Forelimb muscle (tissue), 1 donor: ENCODE measurements at places on chromosomes 12 and 14. TPM values are rescaled to one million over a fixed set of nuclear protein-coding genes. Genes with fewer than 3 reads are reported as not detected.

TOMM20L gene
- polyA plus RNA-seq, result 0.43 TPM

SERPINA5 gene
- not detected for polyA plus RNA-seq

LPAR5 gene
- polyA plus RNA-seq, result 1.1 TPM

GALNT16 gene
- 24.1 TPM for polyA plus RNA-seq

IFI27 gene
- polyA plus RNA-seq, result 2.4 TPM

SOX5 gene
- 1.5 TPM for polyA plus RNA-seq

LRRC10 gene
- 0.05 TPM for polyA plus RNA-seq

OTX2 gene
- not detected for polyA plus RNA-seq

- DNase-seq, result no peak
Measured at GRCh38 chr12:64127811-64128210, 94.3 kb downstream of the KICS2 start.

GRCh38 chr14:56501909-56502530 lies 77.6 kb upstream of the TMEM260 start:
- no peak for DNase-seq

- DNase-seq, result no peak
Measured at GRCh38 chr14:55693904-55694303, 113.9 kb downstream of the KTN1 start.

GRCh38 chr12:96313606-96314005 lies 86.6 kb downstream of the CDK17 start:
- DNase-seq, result no peak

- no peak for DNase-seq
Measured at GRCh38 chr12:128259556-128260070, 7.4 kb upstream of the TMEM132C start.

GRCh38 chr12:66066137-66066928 lies 64.2 kb downstream of the LLPH start:
- no peak for DNase-seq

GRCh38 chr14:54554401-54554800 lies 12.5 kb upstream of the SAMD4A start:
- DNase-seq, result no peak

- DNase-seq, result no peak
Measured at GRCh38 chr12:65125975-65126374, 4.9 kb upstream of the WIF1 start.

GRCh38 chr12:25677232-25677937 lies 124.3 kb upstream of the LMNTD1 start:
- no peak for DNase-seq

DNA sequence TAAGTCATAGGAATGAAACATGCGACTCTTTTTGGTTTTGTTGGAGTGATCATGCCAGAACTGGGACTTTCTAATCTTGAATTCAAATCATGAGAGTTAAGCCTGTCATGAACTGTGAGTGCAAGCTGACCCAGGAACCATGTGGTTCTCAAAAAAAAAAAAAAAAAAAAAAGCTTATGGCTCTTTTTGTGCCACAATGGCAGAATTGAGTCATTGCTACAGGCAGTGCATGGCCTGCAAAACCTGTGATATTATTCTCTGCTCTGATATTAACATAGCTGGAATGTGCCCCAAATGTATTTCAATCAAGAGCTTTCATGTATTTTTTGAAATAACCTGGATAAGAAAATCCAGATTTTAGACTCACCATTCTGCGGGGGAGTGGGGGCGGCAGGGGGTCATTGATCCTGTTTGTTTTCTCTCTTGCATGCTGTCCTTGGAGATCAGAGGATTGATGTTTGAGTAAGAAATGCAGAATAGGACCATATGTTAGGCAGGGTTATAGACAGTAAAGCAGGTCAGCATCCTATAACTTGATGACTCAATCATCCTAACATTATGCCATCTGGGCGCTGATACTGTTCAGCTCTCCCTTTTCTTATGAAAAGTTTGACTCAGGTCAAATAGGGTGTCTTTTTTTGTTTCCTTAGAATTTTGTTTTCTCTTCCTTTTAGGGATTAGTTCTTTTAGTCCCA lies 797.4 kb downstream of the DIO2 start:
- no peak for DNase-seq

GRCh38 chr12:60195483-60195882 lies 599.7 kb downstream of the SLC16A7 start:
- no peak for DNase-seq

GRCh38 chr12:45928309-45928708 lies 62.1 kb downstream of the SCAF11 start:
- no peak for DNase-seq

DNA sequence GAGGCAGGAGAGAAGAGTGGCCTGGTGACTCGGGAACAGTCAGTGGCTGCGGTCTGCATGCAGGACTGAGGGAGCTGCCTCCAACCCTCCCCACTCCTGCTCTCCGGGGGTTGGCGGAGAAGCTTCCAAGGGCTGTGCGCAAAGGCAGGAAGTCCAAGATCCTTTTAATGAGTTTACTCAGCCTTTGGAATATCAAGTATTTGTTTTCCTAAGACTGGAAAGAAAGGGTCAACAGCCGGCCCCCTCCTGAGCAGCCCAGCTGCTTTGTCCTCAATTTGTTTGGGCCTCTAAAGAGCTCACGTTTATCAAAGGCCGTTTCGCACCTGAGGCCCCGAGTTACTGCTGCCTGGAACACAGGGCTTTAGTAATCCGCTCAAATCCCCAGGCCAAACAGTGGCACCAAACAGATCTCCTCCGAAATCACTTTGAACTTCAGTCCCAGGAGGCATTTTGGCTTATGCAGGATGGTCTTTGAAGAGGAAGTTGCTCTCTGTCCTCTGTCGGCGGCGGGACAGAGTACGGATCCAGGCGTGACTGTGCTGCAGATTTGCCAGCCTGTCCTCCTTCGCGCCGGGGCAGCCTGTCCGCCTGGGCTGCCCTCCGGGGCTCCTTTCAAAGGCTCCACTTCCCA lies 117.2 kb upstream of the FZD10 start:
- no peak for DNase-seq

GRCh38 chr12:37565112-37565511 lies 751.5 kb upstream of the ALG10B start:
- no peak for DNase-seq

DNA sequence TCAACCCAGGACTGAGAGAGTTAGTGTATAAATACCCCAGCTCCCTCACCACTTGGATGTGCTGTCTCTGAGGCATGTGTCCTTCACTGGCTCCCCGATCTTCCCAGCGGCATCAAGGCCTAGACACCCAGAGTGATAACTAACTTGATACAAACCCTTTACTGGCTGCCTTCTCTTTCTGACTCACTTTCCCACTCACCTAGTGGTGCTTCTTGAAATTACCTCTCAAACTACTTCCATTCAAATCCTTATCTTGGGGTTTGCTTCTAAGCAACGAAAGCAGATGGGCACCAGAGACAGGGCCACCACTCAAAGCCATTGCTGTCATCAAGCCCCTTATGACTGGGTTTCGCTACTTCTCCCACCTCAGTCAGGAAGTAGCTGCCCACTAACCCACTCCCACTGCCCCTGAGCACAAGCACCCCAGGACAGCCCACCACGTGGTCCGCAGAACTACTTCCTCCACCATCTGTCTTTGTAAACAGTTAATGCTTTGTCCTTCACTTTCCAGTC lies 17.2 kb downstream of the ZFP36L1 start:
- no peak for DNase-seq

DNA sequence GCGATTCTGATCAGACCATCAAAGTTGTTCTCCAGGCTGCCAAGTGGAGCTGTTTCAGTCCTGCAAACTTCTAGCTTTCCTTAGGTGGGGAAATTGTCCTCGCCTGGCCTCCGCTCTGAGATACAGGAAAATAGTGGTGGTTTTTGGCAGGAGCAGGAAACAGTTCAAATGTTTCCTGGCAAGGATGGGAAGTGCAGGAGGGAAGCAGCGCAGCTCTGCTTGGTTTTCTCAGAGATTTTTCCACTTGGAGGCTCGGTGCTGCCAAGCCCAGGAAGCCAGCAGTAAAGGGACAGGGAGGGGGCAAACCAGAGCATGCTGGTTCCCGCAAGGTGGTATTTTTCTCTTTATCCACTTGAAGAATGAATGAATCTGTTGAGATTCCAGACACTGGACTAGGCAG lies 17.0 kb downstream of the TMEM63C start:
- DNase-seq, result no peak

DNA sequence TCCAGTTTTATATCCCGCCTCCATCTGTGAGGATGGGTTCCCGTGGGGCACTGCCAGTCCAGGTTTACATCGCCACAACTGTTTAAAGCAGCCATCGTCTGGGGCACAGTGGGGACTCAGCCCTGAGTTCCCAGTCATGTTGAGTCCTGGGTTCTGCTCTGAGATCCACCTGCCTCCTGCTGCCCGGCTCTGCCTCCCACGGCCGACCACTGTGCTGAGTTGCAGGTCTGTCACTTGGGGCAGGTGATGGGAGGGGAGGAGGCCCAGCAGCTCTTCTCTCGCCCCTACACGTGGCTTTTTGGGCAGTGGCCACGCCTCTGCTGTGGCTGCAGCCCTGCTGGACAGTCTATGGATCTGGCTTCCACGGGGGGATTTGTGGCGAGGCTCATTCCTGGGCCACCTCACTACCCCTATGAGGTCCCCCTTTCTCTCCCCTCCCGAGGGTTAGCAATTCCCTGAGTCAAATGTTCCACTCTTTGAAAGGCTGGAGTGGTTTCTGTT lies 143.0 kb downstream of the ADGRD1 start:
- DNase-seq, result no peak

GRCh38 chr12:110116623-110117022 lies 7.5 kb upstream of the IFT81 start:
- no peak for DNase-seq

DNA sequence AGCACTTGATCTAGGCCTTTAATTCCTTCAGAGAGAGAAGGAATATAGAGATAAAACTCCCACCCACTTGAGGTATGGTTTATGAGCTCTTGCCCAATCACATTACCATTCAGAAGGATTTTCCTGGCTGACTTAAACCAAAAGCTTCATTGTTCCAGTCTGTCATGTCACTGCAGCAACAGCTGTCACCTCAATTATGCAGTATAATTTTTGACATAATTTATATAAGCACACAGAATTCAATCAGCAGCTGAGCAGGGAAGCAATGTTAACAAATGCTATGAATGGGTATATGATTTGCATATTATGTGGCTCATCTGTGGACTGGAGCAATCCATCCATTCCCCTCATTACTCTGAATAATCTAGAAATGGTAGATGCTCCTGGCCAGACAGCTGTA lies 40.3 kb downstream of the CBX5 start:
- DNase-seq, result no peak

DNA sequence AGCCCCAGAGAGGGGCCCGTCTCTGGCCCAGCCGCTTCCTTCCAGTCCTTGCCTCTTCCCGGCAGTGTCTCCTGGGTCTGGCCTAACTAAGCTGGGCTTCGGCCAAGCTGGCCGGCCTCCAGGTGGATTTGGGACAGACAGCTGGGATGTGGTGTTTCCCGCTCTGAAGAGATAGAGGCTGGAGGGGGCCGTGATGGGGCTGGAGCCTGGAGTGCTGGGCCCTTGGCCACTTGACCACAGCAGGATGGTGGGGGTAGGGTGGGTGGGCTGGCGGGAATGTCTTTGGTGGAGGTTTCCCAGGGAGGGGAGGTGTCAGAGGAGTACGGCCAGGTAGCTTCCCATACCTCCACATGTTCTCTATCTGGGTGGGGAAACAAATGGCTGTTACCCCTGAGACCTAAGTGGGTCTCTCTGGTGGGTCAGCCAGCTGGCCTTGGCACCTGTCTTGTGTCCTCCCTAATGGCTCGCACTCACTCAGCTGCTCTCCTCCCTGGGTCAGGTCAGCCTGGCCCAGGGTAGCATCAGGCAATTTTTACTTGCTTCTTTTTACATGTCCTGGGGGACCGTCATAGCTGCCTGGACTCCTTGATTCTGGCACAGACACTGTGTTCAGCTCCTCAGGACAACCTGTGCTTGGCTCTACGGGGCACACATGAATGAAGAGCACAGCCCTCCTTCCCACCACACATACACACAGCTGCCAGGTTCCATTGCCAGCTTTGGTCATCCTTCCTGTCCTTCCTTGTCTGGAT lies 19.8 kb upstream of the PGF start:
- peak; percentile 73 for DNase-seq

- no peak for DNase-seq
Measured at GRCh38 chr12:69097619-69098368, 141.6 kb upstream of the CPSF6 start.

DNA sequence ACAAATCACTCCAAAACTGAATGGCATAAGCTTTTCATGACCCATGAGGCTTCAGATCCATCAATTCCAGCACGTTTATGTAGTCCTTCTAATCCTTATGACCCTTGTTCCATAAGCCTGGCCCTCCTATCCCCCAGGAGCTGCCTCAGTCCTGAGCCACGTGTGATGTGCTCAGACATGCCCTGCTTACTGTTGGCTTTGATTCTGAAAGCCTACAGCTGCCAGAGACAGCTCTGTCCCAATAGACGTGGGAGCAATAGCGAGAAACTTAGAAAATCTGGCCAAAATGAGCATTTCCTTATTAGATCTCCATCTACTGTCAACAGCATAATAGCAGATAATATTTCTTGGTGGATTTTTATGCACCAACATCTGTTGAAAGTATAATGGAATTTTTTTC lies 33.2 kb downstream of the DUSP6 start:
- DNase-seq, result peak; percentile 25

DNA sequence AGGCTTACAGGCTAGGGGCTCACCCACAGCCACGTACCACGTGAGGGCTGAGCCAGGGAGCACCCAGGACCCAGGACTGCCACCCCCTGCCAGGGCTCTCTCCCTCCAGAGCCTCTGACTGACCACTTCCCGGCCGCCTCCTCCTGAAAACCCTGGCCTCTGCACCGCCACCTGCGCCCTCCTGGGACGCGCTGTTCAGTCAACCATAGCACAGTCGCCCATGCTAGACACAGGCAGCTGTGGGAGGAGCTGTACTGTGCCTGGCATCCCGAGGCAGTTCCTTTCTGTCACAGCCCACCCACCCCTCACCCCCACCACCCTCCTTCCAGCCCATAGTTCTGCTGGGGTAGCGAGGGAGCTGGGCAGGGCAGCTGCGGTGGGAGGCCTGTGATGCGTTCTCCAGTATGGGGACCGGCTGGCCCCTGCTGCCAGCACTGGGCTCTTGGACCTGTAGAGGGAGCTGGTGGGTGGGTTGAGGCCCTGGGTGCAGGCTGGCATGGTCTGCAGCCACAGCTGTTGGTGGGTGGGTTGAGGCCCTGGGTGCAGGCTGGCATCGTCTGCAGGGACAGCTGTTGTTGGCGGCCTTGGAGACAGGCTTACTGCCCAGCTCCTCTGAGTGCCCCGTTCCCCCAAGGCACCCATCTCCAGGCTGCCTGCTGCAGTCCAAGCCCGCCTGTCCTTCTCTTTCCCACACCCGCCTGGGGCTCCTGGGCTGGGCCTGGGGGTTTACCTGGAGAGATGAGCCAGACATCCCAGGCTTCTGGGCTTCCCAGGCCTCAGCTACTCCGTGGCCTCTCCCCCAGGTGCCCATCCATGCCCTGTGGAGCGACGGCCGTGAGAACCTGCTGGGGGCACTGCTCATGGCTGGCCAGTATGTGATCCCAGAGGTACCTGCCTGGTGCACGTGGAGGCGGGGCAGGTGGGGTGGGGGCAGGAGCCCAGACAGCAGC lies 11.5 kb downstream of the ASPG start:
- no peak for DNase-seq

- DNase-seq, result no peak
Measured at GRCh38 chr12:70354787-70355186, 11.3 kb upstream of the KCNMB4 start.
